ENCODE measurements at places on chromosomes 13 and 19.

DNA sequence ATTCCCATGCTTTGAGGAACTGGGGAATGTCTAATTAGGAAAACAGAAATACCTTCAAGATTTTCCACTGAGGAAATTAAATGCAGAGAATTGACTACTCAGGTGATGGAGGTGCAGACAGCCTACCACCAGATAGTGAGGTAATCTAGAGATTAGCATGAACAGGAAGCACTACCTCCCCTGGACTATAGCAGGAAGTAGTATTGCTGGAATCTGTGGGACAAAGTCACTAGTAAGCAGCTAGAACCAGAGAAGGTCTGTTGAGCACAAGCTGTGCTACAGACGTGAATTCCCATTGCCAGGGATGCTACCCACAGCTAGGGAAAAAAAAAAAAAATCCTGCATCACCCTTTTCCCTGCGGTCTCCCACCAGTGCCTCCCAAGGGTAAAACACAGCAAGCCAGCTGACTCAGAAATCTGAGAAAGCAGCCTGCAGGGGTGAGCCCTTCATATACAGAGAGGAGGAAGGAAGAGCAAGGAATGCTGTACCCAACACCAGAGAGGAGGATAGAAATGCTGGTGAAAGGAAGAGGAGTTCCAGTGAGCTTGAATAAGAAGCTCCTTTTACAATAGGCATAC is 10.2 kb downstream of the ENOX1 start:
- no peak for DNase-seq

DNA sequence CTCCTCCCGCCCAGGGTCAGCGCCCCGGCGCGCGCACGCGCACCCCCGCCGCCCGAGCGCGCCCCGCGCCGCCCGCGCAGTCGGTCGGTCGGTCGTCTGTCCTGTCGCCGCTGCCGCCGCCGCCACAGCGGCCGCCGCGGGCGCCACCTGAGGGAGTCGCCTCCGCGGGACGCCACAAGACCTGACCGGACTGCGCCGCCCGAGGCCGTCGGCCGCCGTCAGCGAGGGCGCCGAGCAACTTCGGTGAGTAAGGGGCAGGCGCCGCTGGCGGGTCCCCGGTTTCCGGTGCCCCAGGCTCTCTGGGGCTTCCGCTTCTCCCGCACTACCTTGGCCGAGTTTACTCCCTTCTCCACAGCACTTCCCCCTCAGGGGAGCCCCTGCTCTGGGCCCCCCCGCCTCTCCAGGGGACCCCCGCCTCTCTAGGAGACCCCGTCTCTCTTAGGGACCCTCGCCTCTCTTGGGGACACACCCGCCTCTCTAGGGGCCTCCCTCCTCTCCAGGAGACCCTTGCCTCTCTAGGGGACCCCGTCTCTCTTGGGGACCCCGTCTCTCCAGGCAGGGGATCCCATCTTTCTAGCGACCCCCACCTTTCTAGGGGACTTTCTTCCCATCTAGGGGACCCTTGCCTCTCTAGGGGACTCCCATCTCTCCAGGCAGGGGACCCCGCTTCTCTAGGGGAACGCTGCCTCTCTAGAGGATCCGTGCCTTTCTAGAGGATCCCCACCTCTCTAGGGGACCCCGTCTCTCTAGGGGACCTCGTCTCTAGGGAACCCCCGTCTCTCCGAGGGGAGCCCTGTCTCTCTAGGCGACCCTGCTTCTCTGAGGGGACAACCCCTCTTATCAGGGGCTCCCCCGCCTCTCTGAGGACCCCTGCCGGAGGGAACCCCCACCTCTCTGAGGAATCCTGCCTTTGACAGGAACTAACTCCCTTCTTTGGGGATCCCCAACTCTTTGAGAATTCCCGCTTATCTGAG is 19.3 kb upstream of the GATAD2A start:
- peak; percentile 68 for DNase-seq

DNA sequence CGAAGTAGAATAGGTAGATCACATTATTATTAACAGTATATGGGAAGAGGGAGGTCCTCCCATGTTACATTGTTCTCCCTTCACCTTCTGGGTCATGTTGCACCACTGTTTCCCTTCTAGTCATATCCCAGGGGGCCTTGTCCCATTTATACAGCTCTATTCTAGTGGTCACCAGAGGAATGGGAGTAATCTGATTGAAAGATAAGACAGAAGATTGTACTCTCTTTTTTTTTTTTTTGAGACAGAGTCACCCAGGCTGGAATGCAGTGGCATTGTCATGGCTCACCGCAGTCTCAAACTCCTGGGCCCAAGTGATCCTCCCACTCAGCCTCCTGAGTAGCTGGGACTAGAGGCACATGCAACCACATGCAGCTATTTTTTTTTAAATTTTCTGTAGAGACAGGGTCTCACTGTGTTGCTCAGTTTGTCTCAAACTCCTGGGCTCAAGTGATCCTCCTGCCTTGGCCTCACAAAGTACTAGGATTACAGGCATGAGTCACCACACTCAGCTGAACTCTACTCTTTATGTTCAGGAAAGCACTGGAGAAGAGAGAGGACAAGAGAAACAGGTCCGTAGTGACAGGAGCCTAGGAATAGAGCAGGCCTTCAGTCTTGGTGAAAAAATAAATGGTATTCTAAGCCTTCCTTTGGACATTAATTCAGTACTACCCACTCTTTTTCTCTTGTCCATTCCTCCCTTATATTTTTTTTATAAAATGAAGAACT is 4.3 kb upstream of the ZNF529 start:
- no peak for DNase-seq

GRCh38 chr19:48170817-48171347 is 402 bp downstream of the ZSWIM9 start:
- DNase-seq, result peak; percentile 71

GRCh38 chr19:2507109-2507508 is 31.2 kb downstream of the GADD45B start:
- peak; percentile 35 for DNase-seq

DNA sequence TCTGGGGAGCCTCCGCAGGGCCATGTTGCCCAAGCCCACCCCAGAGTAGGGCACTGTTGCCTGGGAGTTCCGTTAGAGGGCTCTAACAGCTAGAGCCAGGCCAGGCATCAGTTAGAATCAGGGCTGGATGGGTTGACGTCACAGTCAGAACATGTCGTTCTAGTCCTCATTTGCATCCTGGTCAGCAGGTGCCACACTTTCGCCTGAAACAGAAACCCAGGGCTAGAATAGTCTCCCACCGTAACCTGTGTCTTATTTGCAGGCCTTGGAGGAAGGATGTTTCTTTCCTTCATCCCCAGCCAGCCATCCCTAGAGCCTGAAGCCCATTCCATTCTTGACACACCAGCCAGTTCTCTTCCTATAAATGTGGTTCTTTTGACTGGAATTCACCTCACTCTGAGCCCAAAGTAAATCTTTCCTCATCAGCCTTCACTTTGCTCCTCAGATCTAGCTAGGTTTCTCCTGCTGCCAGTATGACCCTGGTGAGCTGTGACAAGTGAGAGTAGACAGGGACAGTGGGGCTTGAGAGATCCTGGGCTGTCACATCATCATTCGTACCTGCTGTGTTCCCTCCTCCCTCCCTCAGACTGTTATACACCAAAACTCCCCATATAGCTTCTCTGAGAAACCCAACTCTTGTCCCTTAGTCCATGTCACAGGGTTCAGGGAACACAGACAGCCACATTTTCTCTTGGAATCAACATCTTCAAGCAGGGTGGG is 12.2 kb upstream of the CCDC97 start:
- DNase-seq, result no peak

DNA sequence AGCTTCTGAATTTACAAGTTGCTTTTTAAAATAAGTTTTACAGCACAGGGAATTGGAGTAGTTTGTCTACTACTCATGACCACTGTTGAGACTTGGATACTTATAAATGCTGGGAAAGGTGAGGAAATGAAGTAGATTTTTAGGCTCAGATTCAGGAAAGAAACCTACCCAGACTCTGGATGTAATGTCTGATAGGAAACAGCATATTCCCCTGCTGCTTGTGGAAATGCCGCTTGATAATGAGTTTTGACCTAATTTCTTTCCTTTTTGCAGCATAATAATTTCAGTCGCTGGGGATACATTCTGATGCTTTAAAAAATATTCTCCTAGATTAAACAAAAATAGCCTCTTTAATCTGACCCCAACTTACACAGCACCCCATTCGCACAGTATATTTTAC is 53.6 kb downstream of the SLC10A2 start:
- DNase-seq, result no peak

- DNase-seq, result no peak
Measured at GRCh38 chr13:81133066-81133465, 792.1 kb upstream of the SPRY2 start.

- DNase-seq, result no peak
Measured at GRCh38 chr13:24284889-24285565, 24.4 kb upstream of the C1QTNF9 start.

DNA sequence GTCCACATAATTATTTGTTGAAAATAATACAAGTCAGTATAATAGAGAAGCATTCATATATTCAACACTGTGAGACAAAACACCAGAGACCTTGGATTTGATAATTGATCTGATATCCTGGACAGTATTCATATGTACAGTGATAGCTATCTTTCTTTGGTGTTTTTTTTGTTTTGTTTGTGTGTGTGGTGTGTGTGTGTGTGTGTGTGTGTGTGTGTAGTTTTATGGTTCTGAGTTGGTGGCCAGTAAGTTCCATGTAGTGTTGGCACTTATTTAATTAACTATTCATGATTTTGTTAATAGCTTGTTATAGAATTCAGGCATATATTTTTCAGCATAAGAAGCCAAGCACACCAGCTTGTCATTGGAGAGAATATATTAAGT is 1.6 kb upstream of the ANGPTL6 start:
- DNase-seq, result no peak

GRCh38 chr19:30063650-30064347 is 121.8 kb downstream of the URI1 start:
- no peak for DNase-seq

- no peak for DNase-seq
Measured at GRCh38 chr13:78659732-78660494, 958 bp upstream of the OBI1 start.

DNA sequence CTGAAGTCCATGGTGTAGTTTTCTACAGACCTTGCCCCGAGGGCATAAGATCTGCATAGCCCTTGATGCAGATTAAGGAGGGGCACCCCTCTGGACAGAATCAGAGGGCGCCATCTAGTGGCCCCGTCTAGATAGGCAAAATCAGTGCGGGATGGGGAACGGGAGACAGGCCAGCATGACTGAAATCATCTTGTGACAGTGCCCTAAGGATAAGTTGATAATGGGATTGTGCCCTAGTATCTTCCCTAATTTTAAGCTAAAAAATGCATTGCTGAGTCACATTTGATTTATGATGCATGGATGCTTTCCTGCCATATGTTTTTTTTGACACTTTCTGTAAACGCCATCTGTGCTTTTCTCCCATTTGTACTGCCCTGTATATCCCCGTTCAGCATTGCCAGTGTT is 19.0 kb upstream of the GPI start:
- DNase-seq, result peak; percentile 69

- DNase-seq, result peak; percentile 85
Measured at GRCh38 chr19:8569066-8569771, 8.0 kb downstream of the MYO1F start.

GRCh38 chr19:17576758-17577456 is 21.5 kb downstream of the COLGALT1 start:
- peak; percentile 65 for DNase-seq

GRCh38 chr19:927780-928401 is 2.1 kb downstream of the ARID3A start:
- DNase-seq, result no peak

DNA sequence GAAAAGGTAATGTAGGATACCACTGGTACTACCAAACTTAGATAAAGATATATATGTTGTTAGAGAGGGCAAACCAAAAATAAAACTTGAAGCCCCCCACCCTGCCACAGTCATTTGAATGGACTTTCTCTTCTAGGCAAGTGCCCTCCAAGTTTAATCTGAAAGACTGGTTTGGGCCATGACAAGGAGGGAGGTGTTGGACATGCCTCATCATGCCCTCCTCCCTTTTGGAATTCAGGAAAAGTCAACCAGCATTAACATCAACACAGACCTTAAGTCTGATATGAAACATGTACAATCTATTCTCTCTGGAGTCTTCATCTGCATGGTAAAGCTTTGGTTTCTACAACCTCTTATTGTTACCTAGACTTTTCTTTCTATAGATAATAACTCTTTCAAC is 46.3 kb upstream of the GPR12 start:
- DNase-seq, result no peak

GRCh38 chr19:35088131-35088913 is 27.3 kb upstream of the FXYD3 start:
- no peak for DNase-seq

DNA sequence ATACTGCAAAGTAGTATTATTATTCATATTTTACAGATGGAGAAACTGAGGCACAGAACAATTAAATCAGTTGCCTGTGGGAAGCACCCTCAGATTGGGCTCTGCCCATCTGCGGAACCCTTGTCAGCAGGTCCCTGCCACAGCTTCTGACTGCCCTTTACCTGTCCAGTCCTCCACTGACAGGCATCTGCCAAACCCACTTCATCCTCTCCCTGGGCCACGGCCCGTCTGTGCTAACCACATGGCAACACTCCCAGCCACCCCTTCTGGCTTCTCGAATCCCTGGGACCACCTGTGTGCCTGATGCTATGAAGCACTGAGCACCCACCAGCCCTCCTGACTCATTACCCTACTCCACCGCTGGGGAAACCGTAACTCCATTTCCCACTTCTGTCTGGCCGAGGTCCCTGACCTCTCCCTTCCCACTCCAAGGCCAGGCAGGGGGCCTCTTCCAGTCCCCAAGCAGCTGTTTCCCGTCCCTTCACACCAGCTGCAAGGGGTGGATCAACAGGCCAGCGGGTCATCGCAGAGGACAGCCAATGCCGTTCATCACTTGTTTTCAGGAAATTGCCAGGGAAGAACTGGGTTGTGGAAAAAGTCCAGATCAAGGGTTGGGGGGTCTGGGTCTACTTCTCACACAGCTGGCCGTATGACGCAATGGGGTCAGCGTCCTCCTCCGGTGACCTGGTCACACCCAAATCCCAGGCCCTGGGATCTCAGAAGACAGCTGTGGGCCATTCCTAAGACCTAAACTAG is 2.5 kb downstream of the KANK3 start:
- no peak for DNase-seq

- DNase-seq, result no peak
Measured at GRCh38 chr13:41501281-41501680, 43.9 kb downstream of the RGCC start.

DNA sequence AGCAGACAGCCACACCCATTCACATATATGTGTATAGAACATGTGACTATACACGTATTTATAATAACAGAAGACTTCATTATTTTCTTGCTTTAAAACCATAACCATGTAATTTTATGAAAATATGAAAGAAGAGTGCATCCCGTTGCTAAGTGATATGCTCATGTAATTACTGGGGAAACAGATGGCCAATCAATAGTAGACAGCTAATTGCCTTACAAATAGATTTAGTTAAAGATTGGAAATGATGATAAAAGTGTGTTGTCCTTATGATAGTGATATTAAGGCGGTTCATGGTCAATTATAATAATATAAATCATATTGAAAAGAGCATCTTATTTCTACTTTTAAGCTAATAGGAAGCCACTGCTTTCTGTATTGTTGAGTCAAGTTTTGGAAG is 95.9 kb downstream of the RFC3 start:
- no peak for DNase-seq

- no peak for DNase-seq
Measured at GRCh38 chr13:57877601-57878000, 246.1 kb downstream of the PCDH17 start.

All from DND-41 (cell line).